ENCODE measurements at places on chromosomes 13 and 19. TPM values are rescaled to one million over a fixed set of nuclear protein-coding genes. Genes with fewer than 3 reads are reported as not detected.
A peak's percentile ranks its signal among the peaks of the same experiment; 100 is the strongest.

CCDC70 gene
- polyA plus RNA-seq = not detected

ZNF729 gene
- 0.06 TPM for polyA plus RNA-seq

LRRC4B gene
- 8.5 TPM for polyA plus RNA-seq

POU2F2 gene
- 1.3 TPM for polyA plus RNA-seq

NLRP5 gene
- polyA plus RNA-seq = not detected

MBD3L2 gene
- polyA plus RNA-seq = not detected

GJA3 gene
- 5.8 TPM for polyA plus RNA-seq

DLL3 gene
- polyA plus RNA-seq = 0.10 TPM

DNA sequence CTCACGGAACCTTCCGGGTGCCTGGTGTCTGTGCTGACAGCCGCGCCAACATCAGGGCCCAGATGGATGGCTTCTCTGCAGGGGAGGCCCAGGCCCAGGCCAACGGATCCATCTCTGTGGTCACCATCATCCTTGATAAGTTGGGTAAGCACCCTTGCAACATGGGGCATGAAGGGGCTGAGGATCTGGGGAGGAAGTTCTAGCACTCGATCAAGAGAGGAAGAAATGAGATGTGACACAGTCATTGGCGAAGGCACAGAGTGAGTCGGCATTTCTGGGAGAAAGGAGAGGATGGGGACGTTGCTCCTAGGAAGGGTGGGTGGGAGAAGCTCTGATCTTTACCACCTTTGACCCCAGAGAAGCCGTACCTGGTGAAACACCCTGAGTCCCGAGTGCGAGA lies 4.4 kb downstream of the CILP2 start:
- DNase-seq = no peak

GRCh38 chr13:28753208-28753892 lies 34.6 kb upstream of the SLC46A3 start:
- peak; percentile 16 for DNase-seq

- DNase-seq = no peak
Observed at GRCh38 chr13:40438999-40439797, 227.2 kb downstream of the FOXO1 start.

GRCh38 chr19:48511321-48511731 lies 309 bp downstream of the LMTK3 start:
- DNase-seq = no peak

GRCh38 chr19:3660493-3661219 lies 34.1 kb upstream of the CACTIN start:
- DNase-seq = no peak

GRCh38 chr13:77040835-77041234 lies 13.9 kb upstream of the FBXL3 start:
- no peak for DNase-seq

DNA sequence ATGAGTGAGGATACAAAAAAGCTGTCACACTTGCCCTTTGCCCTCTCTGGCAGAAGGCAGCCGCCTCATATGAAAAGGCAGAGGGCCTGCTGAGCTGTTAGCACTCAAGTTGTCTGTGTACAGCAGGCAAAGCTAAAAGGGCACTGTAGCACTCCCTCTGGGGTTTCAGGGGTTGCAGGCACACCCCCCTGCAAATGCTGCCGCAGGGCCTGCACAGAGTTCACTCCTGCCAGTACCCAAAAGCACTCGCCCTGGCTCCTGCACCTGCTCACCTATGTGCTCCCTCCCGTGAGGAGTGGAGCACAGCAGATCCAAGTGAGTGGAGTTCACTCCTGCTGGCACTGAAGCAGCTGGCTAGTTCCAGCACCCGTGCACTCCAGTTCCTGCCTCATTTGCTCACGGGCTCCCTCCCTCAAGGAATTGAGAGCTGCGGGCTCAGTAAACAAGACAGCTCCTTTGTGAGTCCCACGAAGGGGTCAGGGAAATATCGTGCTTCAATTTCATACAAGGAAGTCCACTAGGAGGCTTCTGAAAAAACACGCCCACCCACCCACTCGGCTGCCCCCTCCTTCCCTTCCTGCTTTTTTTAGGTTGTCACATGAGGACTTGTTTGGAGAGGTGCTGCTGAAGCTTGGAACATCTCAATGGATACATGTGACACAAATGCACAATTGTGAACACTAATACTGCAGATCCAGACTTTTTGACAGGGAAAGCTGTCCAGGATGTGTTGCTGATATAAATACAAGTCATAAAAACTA lies 9.9 kb upstream of the RCBTB2 start:
- DNase-seq = no peak

DNA sequence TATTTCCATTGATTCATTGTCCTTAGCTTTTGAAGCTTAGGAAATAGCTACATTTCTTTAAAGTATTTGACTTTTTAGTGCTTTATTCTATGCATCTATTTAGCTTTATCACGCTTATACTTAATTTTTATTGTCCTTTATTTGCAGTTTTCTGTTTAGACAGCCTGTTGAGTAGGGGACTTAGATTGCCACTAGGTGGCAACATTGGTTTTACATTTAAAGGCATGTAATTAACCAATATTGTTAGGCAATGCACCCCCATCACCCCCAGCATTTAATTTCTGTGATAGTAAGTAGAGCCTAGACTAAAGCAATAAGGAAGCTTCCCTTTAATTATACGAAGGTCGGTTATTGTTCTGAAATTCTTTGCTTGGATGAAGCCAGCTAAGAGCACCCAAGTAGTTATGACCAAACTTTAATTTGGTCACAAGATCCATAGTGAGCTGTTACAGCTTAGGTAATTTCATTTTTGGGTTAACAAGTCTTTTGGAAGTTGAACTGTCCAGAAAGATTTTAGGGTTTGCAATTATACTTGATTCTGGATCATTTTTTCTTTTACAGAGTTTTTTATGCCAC lies 36.5 kb downstream of the B3GLCT start:
- DNase-seq = no peak

DNA sequence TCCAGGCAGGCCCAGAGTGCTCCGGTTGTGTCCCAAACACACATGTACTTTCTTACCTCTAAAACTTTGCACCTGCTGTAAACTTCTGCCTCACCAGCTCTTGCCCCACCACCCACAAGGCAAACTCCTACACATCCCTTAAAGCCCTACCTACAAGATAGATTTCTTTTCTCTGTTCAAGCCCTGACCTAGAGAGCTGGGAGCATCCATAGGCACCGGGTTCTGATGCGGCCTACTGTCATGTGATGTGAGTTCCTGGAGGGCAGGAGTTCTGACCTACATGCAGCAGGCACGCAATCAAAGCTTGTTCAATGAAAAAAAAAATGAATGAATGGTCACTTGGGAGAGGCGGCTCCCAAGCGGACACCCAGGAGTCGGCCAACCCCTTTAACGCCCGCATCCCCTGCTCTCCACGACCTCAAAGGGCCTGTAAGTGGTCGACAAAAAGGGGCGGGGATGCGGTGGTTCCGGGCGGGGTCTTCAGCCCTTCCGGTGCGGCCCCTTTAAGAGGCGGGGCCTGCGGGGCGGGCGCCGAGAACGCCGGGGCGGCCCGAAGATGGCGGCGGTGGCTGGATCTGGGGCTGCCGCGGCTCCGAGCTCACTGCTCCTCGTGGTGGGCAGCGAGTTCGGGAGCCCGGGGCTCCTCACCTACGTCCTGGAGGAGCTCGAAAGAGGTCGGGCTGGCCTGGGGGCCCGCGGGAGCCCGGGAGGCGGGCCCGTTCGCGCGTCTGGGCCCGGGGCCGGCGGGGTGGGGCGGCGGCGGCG lies at the start of gene MAP1S:
Gene MAP1S, plus strand, starts transcription at position 534 of the 765 bp plus-strand sequence. Its CDS starts 23 bp downstream, at position 557.
- DNase-seq = no peak

GRCh38 chr13:74919914-74920313 lies 562.1 kb downstream of the TBC1D4 start:
- DNase-seq = no peak

- DNase-seq = no peak
Observed at GRCh38 chr13:26500618-26501320, 56.7 kb upstream of the WASF3 start.

DNA sequence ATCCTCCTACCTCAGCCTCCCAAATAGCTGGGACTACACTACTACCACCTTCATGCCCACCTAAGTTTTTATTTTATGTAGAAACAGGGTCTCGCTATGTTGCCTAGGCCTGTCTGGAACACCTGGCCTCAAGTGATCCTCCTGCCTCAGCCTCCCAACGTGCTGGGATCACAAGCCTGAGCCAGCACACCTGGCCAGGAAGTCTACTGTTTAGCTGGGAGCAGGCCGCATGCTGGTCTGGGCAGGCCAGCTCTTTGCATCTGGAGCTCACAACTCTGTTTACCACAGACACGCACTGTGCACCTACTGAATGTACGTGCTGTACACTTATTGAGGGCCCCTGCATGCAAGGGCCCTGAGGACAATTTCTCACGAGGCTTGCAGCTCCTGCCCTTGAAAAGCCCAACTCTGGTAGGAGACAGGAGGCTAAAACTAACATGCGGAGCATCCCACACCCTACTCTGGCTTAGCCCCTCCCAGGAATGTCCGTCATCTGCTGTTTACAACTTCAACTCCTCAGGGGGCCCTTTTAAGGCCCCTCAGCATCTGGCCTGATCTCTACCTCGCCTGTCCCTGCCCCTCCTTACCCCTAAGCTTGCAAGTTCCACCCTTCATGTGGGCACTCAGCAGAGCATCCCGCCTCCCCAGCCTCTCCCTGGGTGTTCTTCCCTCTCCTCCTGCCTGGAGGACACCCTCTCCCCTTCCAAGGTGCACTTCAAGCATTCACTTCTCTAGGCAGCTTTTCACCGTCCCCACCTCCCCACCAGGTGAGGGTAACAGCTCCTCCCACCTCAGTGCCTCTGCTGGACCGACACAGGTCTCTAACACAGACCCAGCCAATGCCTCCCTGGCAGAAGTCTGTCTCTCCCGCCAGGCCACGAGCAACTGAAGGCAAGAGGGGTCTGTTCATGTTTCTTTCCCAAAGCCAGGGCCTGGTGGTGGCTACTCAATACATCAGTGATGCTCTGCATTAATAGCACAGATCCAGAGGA lies 114.2 kb upstream of the UQCRFS1 start:
- DNase-seq = no peak

DNA sequence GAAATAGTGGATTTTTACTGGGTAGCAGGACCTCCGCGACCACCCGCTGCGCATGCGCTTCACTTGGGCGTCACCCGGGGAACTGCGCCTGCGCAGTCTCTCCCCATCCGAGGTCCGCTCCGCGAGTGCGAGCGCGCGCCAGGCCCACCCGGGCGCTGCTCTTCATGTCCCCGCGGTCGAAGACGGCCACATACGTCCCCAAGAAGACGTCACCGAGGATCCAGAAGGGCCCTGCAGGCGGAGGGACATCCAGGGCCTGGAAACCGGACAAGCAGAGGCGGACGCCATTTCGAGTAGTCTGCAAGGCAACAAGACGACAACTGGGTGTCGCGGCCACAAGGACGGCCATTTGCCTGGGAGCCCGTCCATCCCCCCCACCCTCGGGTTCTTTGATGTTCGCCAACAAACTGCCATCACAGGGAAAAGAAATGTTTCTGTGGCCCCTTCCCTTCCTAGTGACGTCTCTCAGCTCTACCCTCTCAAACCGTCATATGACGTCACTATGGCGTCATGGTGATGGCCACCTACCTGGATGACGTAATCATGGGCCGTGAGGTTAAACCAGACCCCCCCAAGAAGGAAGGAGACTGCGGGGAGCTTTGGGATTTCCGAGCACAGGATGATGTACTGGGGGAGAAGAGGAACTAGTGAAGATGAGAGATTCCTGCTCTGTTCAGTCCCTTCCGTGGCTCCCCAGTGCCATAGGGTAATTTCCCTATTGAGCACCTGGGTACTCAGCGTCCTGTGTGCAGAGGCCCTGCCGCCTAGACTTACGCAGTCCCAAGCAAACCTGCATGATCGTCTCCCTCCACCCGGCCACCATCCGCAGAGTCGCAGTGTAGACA lies 6.7 kb downstream of the NAPSA start:
- no peak for DNase-seq

DNA sequence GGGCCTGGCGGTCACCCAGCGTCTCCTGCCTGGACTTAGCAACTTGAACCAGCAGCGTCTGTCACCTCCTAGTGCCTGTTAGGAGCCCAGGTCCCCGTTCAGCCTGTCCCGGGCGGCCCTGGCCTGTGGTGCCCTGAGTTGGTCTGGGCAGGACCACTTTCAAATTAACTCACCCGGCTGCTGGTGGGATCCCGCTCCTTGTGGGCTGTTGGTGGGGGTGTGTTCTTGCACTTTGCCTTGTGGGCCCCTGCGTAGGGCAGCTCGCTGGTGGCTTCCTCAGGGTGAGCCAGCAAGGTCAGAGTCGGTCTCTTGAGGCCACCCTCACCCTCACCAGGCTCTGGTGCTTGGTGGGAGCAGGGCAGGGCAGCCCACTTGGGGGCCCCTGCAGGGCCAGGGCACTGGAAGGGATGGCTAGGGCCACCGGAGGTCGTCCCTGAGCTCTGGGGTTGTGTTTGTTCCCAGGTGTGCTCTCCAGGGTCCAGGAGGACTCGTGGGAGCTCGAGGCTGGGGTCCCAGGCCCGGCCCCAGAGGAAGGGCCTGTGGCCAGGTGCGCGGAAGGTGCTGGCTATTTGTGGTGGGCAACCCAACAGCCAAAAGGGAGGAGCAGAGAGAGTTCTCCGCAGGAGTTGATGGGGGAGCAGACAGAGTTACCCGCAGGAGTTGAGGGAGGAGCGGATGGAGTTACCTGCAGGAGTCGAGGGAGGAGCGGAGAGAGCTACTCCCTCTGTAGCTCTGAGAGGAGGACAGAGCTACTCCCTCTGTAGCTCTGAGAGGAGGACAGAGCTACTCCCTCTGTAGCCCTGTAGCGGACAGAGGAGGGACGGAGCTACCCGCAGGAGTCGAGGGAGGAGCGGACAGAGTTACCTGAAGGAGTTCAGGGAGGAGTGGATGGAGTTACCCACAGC lies 16.9 kb downstream of the TFDP1 start:
- DNase-seq = no peak

Data from forelimb muscle (tissue), 1 donor.